ENCODE measurements at places on chromosomes 2 and 18. TPM values are rescaled to one million over a fixed set of nuclear protein-coding genes. Genes with fewer than 3 reads are reported as not detected.

The G6PC2 gene
- 1.0 TPM for total RNA-seq

The SH3YL1 gene
- total RNA-seq: 25.1 TPM

The C18orf54 gene
- 2.6 TPM for total RNA-seq

The REG1B gene
- total RNA-seq: not detected

The BOLL gene
- 2.6 TPM for total RNA-seq

The ITGA4 gene
- total RNA-seq: 19.3 TPM

The KRTCAP3 gene
- total RNA-seq: not detected

The ST8SIA5 gene
- 2.1 TPM for total RNA-seq

The DSC3 gene
- under 0.01 TPM for total RNA-seq

The KIDINS220 gene
- 88.7 TPM for total RNA-seq

The PAX8 gene
- total RNA-seq: not detected

The DSG3 gene
- total RNA-seq: not detected

The HNMT gene
- total RNA-seq: 43.3 TPM

The SLC5A7 gene
- total RNA-seq: under 0.01 TPM

The ATP8B1 gene
- 4.7 TPM for total RNA-seq

The EFR3B gene
- 4.7 TPM for total RNA-seq

The CNGA3 gene
- total RNA-seq: 0.52 TPM

The GDF7 gene
- 0.52 TPM for total RNA-seq

The ALPI gene
- total RNA-seq: not detected
